Bronchial smooth muscle cell (primary cell): ENCODE measurements at places on chromosomes 12 and 14. TPM values are rescaled to one million over a fixed set of nuclear protein-coding genes. Genes with fewer than 3 reads are reported as not detected.

The SCN8A gene
- total RNA-seq: 6.3 and 13.6 TPM in 2 replicates

The VRTN gene
- under 0.01 TPM in 1 of 2 replicates, not detected in the other for total RNA-seq

The KRT77 gene
- total RNA-seq: not detected in 2 replicates

The CMKLR1 gene
- not detected in 2 replicates for total RNA-seq

The PPP4R4 gene
- total RNA-seq: 0.34 and 1.9 TPM in 2 replicates

The GNB3 gene
- 1.3 and 2.0 TPM in 2 replicates for total RNA-seq

The SYNE3 gene
- total RNA-seq: 18.4 and 27.7 TPM in 2 replicates

The KLHL33 gene
- 0.32 and 0.60 TPM in 2 replicates for total RNA-seq

The TGFB3 gene
- total RNA-seq: 8.4 and 15.0 TPM in 2 replicates

The KMT2D gene
- 17.5 and 26.1 TPM in 2 replicates for total RNA-seq

The CFAP251 gene
- 1.4 and 3.3 TPM in 2 replicates for total RNA-seq
